Natural killer cell treated with Interleukin-12 subunit alpha and Interleukin-12 subunit beta and Interleukin-15 and Interleukin-18, amount 100 ng/mL, for 72 hours (primary cell): ENCODE measurements at places on chromosomes 4 and X. TPM values are rescaled to one million over a fixed set of nuclear protein-coding genes. Genes with fewer than 3 reads are reported as not detected.

DNA sequence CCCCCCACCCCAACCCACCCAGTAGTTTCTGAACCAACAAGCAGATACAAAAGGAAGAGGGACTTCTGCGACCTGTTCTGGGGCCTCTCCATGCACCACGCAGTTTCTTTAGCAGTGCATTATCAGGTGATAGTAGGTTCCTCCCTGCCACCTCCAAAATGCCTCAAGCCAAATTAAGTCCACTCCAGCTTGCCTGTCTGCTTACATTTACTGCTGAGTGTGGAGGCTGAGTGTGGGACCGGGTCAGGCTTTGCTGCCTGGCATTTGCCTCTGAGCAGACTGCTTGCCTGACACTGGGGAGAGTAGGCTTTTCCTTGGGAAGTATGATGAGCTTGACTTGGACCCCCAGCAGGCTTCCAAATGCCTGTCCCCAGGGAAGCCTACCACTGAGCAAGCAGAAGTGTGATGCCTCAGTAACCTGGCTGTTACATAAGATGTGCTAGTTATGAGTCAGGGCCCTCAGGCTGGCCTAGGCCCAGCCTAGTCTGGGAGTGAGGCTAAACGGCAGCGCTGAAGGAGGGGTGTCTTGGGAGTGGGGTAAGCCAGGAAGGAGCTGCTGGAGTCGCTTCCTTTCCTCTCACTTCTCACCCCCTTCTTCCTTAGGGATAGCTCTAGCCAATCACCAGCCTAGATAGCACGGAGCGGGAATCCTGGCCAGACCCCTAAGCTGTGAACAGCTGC, 9.0 kb downstream of the TSC22D3 start:
- peaks cover 12% of the 10 kb centered on the region for H3K27me3 ChIP-seq
- H3K4me3 ChIP-seq: no peak overlapping the region
- no peaks in the 10 kb centered on the region for H3K36me3 ChIP-seq

GRCh38 chr4:139893801-139894200, 228.2 kb downstream of the MGST2 start:
- no peaks in the 10 kb centered on the region for H3K27me3 ChIP-seq
- H3K27ac ChIP-seq: peak overlapping the region; percentile 42
- H3K4me3 ChIP-seq: no peak overlapping the region
- DNase-seq: no peak
- peaks cover 10% of the 10 kb centered on the region for H3K4me1 ChIP-seq

DNA sequence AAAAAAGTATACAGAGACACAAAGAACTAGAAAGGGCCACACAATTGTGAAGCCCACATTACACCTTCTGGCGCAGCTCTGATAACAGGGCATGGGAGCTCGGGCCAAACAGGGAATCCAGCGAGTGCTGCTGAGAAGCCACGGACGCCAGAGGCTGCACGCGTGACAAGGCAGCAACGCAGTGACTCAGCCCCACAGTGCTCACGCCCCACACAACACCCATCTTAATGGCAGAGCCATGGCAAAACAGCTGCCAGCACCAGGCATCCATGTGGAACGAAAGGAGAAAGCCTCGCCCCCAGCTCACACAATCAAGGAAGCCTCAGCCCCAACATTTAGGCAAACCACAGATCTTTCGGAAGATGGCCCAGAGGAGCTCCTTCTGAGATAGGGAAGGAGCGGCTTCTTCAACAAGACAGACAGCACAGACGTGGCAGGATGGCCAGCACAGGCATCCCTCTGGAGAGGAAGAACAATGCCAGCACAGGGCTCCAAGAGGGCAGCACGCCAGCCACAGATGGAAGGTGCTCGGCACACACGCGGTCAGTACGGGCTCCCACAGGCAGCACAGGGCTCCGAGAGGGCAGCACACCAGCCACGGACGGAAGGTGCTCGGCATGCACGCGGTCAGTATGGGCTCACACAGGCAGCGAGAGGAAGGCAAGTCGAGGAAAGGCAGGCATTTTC, 33.1 kb downstream of the GAK start:
- H3K4me3 ChIP-seq: no peak overlapping the region
- no peaks in the 10 kb centered on the region for H3K27me3 ChIP-seq
- peaks cover 18% of the 10 kb centered on the region for H3K4me1 ChIP-seq
- H3K36me3 ChIP-seq: no peaks in the 10 kb centered on the region
- no peak overlapping the region for H3K27ac ChIP-seq
- no peak for DNase-seq

DNA sequence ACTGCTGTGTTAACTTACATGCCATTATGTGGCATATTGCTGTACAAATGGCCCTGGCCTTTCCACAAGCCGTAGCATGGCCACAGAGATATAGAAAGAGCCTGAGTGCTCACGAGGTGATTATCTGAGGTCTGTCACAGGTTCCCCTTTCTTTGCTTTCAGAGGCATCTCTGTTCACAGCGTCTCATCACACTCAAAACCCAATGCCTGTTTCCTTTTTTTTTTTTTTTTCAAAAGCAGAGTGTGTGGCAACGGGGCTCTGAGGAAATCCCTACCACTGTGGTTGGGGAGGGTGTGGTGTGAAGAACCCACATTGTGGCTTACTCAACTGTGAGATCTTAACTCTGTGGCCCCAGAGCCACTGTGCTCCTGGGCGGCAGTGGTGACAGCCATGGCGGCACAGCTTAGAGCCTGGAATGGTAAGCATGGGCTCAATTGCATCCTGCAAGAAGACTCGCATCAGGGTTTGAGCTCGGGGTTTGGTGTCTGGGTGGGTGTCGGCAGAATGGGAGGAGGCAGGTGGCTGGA, 30.8 kb downstream of the RTL5 start:
- no peaks in the 10 kb centered on the region for H3K27me3 ChIP-seq
- DNase-seq: peak; percentile 88
- H3K4me3 ChIP-seq: peak overlapping the region; percentile 80
- peaks cover 50% of the 10 kb centered on the region for H3K4me1 ChIP-seq
- peak overlapping the region; percentile 66 for H3K27ac ChIP-seq

DNA sequence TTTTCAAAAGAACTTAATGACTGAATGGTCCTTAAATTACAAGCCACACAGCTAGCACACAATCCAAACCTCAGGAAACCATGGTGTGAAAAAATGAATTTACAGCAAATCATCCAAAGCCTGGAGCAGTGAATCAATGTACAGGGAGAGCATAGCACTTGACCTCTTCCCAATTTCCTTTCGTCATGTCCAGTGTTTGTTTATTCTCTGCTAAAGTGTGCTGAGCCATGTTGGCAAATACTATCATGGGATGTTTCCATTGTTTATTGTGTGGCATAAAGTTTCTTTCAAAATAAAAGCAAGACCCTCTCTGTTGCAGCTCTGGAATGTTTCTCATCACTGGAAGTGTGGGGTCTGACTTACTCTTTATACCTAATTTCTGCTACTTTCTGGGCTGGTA, 25.4 kb upstream of the FAM47B start:
- H3K4me3 ChIP-seq: no peak overlapping the region
- no peak overlapping the region for H3K27ac ChIP-seq

NALF2 gene
- not detected for total RNA-seq

DNA sequence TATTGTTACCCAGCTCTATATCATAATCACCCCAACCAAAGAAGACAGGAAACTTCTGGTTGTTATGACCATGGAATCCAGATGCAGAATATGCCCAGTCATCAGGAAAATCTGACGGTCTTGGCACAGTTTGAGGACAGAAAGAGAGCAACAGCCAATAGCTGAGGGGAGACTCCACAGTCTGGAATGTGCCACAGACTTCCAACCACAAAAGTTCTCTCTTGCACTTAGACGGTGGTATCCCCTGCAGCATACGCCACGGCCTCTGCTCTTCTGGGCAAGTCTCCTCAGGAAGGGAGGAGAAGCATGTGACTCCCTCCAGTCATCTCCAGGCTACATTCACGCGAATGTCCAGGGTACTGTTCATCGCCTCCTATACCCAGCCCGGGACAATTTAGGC, 18.4 kb downstream of the ZNF827 start:
- peaks cover 5% of the 10 kb centered on the region for H3K36me3 ChIP-seq
- no peak overlapping the region for H3K4me3 ChIP-seq

DNA sequence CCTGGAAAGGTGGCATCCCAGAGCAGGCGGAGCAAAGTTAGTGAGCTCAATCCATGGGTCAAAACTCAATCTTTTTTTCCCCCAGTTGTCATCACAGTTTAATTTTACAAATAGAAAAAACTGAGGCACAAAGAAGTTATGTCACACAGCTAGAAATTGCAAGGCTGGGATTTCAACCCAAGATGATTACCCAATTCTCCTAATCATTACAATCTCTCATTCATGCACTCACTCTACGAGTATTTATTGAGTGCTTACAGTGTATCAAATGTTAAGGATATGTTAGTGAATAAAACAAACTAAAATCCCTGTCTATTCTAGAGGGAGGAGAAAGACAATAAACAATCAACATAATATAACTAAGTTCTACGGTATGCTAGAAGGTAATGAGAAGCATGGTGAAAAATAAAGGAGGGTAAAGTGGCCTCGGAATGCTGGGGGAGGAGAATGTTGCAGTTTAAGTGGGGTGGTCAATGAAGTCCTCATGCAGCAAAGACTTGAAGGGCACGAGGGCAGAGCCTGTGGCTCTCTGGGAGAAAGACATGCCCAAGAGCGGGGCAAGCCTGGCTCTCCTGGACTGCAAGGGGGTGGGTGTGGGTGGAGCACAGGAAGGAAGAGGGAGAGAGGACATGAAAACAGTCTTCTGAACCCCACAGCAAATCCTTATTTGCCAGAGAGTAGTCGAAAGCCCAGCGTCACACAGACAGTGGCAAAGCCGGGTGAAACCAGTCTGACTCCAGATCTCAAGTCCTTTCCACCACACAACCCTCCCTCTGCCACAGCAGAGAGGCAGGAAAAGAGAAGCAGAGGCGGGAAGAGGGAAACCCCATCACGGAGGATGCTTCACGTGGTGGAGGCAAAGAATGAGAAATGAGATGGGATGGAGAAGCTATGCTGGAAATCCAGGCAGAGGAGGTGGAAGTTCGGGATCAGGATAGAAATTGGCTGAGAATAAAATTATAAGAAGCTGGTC, 48.3 kb downstream of the RAB33B start:
- peak overlapping the region; percentile 5 for H3K27ac ChIP-seq
- H3K4me1 ChIP-seq: peaks cover 10% of the 10 kb centered on the region
- H3K4me3 ChIP-seq: no peak overlapping the region
- DNase-seq: no peak
- H3K36me3 ChIP-seq: no peaks in the 10 kb centered on the region

DNA sequence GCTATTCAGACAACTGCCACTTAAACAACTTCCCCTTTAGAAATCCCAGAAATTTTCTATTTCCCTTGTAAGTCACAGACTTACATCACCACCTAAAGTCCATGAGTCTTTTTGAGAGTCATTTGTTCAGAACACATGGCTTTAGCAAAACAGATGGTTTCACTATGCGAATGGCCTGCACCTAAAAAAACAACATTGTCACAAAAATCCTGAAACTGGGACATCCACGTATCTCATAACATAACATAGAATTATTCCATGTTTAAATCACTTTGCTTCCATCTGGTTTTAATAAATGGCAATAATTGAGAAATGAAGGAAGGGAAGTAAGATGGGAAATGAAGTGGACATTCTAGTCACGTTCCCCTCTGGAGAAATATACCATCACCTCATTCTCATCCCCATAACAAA, 155.3 kb upstream of the EDNRA start:
- no peaks in the 10 kb centered on the region for H3K27me3 ChIP-seq
- DNase-seq: no peak
- no peaks in the 10 kb centered on the region for H3K4me1 ChIP-seq
- H3K4me3 ChIP-seq: no peak overlapping the region

- peak overlapping the region; percentile 28 for H3K4me3 ChIP-seq
- DNase-seq: no peak
- H3K27me3 ChIP-seq: no peaks in the 10 kb centered on the region
- no peaks in the 10 kb centered on the region for H3K36me3 ChIP-seq
Observed at GRCh38 chrX:3697220-3697684, 16.2 kb downstream of the PRKX start.

GRCh38 chr4:122692641-122693520, 39.6 kb upstream of the BBS12 start:
- H3K4me3 ChIP-seq: no peak overlapping the region
- H3K27me3 ChIP-seq: peaks cover 22% of the 10 kb centered on the region
- no peak overlapping the region for H3K27ac ChIP-seq
- DNase-seq: no peak

GRCh38 chrX:30241724-30242415, at the start of gene MAGEB4:
Gene MAGEB4, plus strand, starts transcription at chrX:30242000. Its CDS starts 136 bp downstream, at chrX:30242136.
- H3K4me3 ChIP-seq: no peak within 1 kb of the TSS
- no peak for DNase-seq
- no peak within 1 kb of the TSS for H3K27ac ChIP-seq
- no peaks in the 10 kb centered on the region for H3K27me3 ChIP-seq

DNA sequence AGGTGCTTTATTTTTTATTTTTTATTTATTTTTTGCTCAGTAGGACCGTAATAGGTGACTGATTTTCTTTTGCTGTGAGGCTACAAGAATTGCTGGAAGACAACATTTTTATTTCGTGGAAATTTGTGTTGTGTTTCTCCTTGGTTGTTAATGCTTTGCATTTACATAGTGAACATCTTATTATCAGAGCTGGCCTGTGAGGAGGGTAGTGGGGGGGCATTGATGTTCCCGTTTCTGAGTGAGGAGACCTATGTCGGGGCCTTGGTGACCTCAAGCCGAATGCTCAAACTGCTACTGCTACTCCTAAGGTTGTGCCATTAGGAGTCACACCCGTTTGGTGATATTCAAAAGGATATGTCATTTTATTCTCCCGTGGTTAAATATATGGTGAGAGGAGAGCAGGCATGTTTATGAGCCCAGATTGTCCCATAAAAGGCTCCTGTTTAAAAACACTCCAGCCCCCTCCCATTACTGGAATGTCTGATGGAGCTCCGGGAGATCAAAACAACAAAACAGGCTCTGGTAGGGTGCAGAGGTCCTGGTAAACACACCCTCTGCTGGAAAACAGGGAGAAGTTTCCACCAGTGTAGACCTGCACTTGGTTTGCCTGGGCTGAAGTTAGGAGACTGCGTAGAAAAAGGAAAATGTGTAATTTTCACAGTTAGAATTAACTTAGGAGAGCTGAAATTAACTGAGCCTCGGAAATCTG, 5.6 kb downstream of the PDGFRA start:
- H3K4me3 ChIP-seq: peak overlapping the region; percentile 78
- H3K36me3 ChIP-seq: no peaks in the 10 kb centered on the region
- H3K27ac ChIP-seq: peak overlapping the region; percentile 35
- no peak for DNase-seq

VCX2 gene
- not detected for total RNA-seq

IQSEC2 gene
- 0.86 TPM for total RNA-seq

- H3K36me3 ChIP-seq: no peaks in the 10 kb centered on the region
- no peaks in the 10 kb centered on the region for H3K27me3 ChIP-seq
- H3K27ac ChIP-seq: no peak overlapping the region
- DNase-seq: no peak
Observed at GRCh38 chr4:66636349-66636748, 909.0 kb downstream of the CENPC start.

DNA sequence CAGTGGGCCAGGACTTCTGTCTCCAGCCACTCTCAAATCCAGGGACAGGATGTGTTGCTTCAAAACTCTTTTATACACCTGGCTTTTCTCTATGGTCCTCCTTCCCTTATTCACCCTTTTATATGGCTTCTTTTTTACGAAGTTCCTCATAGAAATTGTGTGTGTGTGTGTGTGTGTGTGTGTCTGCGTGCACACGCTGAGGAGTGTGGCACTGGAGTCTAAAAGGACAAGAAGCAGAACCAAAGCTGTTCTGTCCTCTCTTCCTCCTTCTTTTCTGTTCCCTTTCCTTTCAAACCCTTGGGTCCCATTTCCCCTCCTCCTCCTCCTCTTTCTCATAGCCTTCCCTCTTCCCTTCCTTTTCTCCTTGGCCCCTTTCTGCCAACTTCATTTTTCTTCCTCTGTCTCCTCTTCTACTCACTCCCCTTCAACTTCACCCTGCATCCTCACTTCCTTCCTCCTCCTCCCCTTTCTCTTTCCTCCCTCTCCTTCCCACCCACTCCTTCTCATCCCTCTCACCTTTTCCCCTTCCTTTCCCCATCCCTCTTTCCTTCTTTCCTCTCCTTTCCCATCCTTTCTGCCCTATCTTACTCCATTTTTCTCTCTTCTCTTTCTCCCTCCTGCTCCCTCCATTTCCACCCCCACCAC, 360.5 kb downstream of the MID1IP1 start:
- H3K27ac ChIP-seq: no peak overlapping the region
- H3K27me3 ChIP-seq: peaks cover 17% of the 10 kb centered on the region
- no peaks in the 10 kb centered on the region for H3K36me3 ChIP-seq
- H3K4me1 ChIP-seq: peaks cover 6% of the 10 kb centered on the region
